Stimulated activated CD4-positive, alpha-beta T cell treated with anti-CD3 and anti-CD28 coated beads, Interleukin-2, amount 100 ng/mL, for 24 hours (primary cell): ENCODE measurements at places on chromosomes 12 and 14.
A peak's percentile ranks its signal among the peaks of the same experiment; 100 is the strongest.

GRCh38 chr12:117119592-117120198 is 20.5 kb upstream of the TESC start:
- no peak for DNase-seq

GRCh38 chr14:100476012-100476822 is 111.0 kb downstream of the BEGAIN start:
- no peak for DNase-seq

DNA sequence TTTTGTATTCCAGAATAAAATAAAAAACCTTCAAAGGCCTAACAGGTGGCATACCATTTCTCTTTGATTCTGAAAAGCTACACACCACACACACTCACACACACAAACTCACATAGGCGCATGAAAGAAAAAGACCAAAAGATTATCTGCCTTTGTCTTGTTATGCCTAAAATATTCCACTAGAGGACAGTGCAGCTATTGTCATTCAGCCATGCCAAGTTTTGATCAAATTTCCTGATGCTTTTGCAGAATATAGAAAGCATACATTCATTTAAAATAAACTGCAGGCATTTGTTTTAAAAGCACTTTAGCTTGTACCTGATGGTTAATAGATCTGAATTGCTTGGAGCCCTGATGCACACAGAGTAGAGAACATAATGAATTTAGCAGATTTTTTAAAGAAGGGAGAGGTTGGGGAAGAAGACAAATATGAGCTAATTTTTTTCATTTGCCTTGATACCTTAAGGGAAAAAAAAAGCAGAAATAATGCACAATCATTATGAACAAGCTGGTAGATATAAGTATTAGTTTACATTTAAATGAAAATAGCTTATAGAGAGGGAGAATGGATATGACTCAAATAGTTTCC is 1766.9 kb upstream of the SEL1L start:
- no peak for DNase-seq

- no peak for DNase-seq
These were observed 52.9 kb downstream of the SETD3 start for GRCh38 chr14:99427632-99428300.

GRCh38 chr12:110046451-110047187 is 1.7 kb downstream of the C12orf76 start:
- DNase-seq, result no peak

GRCh38 chr12:117361347-117361751 is at the start of gene NOS1:
TSS of gene NOS1 (minus strand) at chr12:117361626. CDS start at chr12:117331069, 30,557 bp downstream.
- DNase-seq, result no peak

DNA sequence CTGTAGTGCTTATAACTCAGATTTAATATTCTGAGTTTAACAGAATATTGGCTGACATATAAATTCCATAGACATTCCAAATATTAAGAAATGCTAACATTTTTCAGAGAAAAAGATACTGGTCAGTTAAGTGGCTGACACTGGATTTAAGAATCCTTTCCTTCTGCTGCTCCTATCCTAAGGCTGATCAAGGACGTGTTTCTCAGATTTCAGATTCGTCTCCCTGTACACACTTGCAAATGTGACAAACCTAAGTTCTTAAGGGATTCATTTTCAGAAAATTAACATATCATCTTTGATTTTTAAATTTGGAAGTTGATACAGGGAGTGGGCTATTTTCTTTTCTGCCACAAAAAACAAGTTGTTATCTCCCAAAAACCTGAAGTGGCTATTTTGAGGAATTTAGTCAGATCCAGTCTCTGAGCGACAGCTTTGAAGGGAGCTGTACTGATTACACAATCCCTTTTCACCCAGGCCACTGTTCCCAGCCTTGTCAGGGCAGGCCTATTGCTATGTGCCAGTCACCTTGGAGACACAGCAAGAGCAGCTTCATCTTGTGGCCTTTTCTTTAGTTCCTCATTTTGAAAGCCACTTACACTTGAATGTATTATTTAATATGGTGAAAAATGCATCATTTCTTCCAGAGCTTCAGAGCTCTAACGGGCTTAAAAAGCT is 370.6 kb downstream of the KCNH5 start:
- no peak for DNase-seq

DNA sequence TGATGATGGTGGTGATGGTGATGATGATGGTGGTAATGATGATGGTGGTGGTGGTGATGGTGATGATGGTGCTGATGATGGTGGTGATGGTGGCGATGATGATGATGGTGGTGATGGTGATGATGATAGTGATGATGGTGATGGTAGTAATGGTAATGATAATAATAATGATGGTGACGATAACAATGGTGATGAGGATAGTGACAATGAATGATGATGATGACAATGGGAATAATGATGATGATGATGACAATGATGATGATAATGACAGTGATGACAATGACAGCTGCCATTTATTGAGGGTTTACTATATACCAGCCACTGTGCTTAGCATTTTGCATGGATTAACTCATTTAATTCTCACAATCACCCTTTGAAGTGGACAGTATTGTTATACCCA is 94.6 kb downstream of the SRRM4 start:
- no peak for DNase-seq

- DNase-seq, result no peak
These were observed 46.5 kb downstream of the ELK3 start for GRCh38 chr12:96240656-96241055.

- no peak for DNase-seq
These were observed 131.5 kb downstream of the GPR135 start for GRCh38 chr14:59333668-59334067.

GRCh38 chr14:104353921-104354701 is 215.7 kb downstream of the KIF26A start:
- DNase-seq, result no peak

GRCh38 chr12:8950702-8951478 is 1.4 kb upstream of the M6PR start:
- DNase-seq, result no peak

GRCh38 chr12:68367903-68368302 is 35.7 kb upstream of the MDM1 start:
- DNase-seq, result no peak

- DNase-seq, result no peak
These were observed 61.0 kb downstream of the SUSD6 start for GRCh38 chr14:69672356-69672755.

- DNase-seq, result no peak
These were observed 341.0 kb upstream of the TMEM132C start for GRCh38 chr12:127925971-127926370.

- no peak for DNase-seq
These were observed 22.4 kb downstream of the BRI3BP start for GRCh38 chr12:125015680-125016310.

GRCh38 chr14:105167303-105168092 is 1.1 kb downstream of the JAG2 start:
- DNase-seq, result no peak

- no peak for DNase-seq
These were observed 31.7 kb downstream of the RPGRIP1 start for GRCh38 chr14:21311614-21312013.

- no peak for DNase-seq
These were observed 6.3 kb downstream of the PCK2 start for GRCh38 chr14:24100197-24100981.

GRCh38 chr14:66311990-66312389 is 174.2 kb upstream of the CCDC196 start:
- DNase-seq, result no peak

DNA sequence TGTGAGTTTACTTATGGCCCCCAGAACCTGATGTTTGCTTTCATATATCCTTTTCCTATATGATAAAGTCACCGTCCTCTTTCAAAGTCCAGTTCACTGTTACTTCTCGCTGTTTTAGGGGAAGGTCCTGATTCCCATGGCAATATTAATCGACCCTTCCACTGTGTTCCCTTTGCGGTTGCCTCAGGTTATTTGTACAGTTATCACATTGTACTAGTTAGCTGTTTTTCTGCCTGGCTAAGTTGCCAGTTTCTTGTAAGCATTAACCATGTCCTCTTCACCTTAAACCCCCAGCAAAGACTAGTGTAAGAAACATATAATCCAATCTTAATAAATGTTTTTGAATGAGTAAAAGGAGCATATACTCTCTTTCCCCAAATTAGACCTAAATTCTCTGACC is 115.0 kb upstream of the PPFIA2 start:
- DNase-seq, result no peak

GRCh38 chr12:9906873-9907272 is 25.3 kb downstream of the CLEC2A start:
- no peak for DNase-seq

DNA sequence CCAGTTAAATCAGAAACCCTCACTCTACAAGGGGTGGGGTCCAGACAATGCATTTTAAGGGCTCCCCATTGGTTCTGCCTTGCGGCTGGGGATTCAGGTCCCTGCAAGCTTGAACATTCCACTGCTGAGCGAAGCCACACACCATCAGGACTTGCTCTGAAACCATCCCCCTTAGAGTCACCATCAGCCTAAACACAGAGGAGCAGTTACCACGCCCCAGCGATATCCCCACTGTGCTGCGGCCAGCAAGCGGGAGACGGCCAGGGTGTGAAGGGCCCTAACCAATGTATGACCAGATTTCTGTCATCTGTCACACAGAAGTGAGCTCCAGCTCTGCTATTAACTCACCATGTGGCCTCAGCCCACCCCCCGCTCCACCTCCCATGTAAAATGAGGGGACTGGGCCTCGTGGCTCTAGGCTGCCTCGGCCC is 29.7 kb downstream of the CCDC88C start:
- no peak for DNase-seq

DNA sequence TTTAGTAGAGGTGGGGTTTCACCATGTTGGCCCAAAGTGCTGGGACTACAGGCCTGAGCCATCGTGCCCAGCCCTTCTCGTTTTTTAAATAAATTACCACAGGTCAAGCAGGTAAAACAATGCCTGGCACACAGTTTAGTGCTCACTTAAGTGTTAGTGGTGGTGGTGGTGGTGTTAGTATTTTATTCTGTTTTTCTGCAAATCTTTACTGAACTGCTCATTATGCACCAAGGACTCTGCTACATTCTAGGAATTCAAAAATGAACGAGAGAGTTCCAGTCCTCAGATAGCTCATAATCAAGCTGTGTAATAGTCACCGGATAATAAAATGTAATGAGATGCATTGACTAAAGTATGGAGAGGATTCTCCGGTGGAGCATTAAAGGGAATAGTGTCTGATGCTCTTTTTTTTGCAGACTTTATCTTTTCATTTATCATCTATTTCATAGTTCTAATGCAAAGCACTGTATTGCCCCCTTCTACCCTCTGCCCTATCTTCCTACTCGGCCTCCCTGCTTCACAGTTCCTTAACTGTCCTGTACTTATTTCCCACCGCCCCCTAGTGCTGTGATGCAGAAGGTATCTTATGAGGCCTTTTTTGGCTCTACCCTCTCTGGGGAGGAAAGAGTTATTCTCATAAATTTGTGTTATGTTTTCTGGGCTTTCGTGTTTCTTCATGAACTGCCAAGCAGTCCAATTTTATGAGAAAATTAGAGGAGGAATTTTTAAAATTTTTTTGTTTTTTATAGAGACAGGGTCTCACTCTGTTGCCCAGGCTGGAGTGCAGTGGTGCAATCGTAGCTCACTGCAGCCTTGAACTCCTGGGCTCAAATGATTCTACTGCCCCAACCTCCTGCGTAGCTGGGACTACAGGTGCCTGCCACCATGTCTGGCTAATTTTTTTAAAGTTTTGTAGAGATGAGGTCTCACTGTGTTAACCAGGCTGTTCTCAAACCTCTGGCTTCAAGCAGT is 1.0 kb downstream of the ITFG2 start:
- DNase-seq, result peak; percentile 52

DNA sequence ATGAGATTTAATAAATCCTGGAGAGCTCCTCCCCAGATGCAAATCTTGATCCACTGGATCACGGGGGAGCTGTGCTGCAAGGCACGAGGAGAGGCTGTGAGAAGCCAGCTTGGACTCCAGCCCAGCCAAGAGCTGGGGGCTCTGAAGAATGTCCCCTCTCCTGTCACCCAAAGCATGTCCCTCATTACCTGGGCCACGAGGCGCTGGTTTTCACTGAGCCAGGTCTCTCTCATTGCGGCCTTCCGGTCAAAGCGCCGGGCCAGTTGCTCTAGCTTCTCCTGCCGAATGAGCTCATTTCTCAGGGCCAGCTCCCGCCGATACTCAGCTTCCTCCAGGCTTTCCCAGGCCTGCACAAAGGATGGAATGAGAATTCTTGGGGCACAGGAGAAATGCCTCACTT is 83.3 kb downstream of the SPTB start:
- DNase-seq, result no peak

GRCh38 chr12:16324772-16325171 is 22.7 kb upstream of the MGST1 start:
- no peak for DNase-seq

- DNase-seq, result no peak
These were observed 4.5 kb downstream of the KRT77 start for GRCh38 chr12:52698651-52699340.

DNA sequence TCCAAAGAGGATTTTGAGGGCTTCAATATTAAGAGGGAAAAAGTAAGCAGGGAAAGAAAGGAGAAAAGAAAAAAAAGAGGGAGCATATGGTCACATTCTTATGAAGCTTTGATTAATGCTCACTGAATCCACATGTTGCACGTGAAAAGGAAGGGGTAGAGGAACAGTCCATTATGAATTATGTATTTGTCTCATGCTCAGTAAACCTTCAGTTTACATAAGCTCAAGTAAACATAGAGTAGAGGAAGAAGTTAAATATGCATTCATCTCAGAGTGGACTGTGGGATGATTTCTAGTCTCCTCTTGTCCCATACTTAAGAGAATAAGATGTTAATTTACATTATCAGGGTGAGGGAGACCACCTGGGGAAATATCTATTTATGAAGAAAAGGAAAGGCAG is 334.5 kb downstream of the IPO8 start:
- DNase-seq, result no peak

GRCh38 chr14:22691171-22691570 is 47.0 kb upstream of the OR6J1 start:
- no peak for DNase-seq

- DNase-seq, result no peak
These were observed 394.4 kb downstream of the PCNX1 start for GRCh38 chr14:71301611-71302010.

DNA sequence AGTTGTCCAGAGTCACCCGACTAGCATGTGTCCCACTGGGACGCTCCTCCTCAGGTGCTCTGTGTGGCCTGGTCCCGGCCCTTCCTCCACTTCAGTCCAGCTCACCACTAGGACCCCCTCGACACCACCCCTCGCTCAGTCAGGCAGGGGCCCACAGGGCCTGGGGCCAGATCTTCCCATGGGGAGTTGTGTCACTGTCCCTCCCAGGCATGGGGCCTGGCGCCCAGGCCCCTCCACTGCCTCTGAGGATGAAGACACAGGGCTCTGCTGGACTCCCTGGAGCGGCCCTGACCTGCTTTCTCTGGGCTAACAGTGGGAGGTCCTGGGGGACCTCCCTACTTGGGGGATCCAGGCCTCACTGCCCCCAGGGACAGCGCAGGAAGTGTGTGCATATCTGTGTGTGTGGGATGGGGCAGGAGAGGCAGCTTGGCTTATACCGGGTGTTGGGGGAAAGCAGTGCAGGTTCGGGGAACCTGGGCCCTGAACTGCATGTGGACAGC is 43.8 kb downstream of the KRT80 start:
- DNase-seq, result no peak

DNA sequence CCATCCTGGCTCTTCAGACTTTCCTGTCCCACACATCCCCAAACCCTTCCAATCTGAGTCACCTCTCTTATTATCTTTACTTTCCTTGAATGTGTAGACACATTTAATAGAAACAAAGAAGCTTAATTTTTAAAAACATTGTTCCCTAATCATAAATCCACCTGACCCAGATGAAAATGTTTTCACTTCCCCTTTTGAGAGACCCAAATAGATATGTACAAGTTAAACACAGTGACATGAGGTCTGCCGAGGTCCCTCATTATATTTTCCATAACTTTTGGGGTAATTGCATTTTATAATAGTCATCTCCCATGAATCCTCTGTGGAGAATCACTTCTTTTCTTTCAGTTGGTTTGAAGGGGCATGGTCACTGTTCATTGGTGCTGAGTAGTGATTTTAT is 191.1 kb downstream of the GRIN2B start:
- DNase-seq, result no peak

- no peak for DNase-seq
These were observed 64.4 kb downstream of the TGFB3 start for GRCh38 chr14:75917322-75917945.
